ENCODE measurements at places on chromosomes 11 and 22.
A peak's percentile ranks its signal among the peaks of the same experiment; 100 is the strongest.

DNA sequence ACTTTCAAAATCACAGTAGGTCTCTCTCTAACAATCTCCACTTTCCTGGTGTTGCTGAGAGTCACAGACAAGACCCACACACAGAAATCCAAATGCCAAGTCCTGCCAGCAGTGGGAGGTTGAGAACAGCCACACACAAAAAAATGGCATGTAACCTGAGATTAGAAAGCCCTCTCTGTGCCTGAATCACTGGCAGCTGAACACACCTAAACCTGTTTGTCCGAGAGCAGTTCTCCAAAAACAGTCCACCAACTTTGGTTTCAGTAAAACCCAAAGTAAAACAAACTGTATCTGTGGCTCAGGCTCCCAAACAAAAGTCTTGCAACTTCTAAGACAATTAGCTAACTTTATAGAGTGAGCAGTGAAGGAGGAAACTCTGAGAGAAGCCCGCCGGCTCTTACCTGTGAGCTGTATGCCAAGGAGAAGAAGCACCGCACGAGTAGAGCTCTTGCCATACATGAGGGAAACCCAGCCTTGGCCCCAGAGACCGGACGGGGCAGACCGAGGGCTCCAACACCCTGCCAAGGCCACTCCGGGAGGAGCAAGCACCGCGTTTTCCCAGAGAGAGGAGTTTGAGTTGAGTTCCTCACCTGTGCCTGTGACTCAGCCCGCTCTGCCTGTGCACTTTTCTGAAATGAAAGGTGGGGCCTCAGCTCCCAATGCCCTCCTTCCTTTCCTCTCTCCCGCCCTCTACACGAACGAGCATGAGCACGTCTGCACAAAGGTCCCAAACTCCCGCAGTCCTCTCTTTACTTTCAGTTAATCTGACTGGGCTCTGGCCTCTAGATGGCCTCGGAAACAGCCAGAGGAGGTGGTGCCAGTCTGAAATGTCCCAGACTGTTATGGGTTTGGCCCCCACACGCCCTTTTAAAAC is at the start of gene MPZL2:
MPZL2 (minus strand) TSS at position 603 of the 874 bp plus-strand sequence; CDS start at position 459, 144 bp downstream.
- DNase-seq, result no peak

GRCh38 chr11:133816146-133816870 is 29.0 kb downstream of the SPATA19 start:
- no peak for DNase-seq

DNA sequence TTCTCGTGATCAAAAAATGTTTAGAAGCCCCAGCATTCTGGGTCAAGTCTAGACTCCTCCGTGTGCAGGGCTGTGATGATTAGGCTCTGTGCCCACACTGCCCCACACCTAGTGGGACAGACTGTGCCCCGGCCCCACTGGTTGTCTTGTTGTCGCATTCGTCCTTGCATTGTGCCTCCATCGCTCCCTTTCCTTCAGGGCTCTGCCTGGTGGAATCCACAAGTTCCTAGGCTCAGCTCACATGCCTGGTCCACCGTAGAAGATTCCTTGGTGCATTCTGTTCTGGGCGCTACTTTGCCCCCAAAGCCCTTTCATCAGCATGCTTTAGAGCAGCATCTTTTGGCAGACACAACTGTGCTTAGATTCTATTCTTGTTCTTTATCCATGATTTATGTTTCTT is 23.5 kb upstream of the THY1 start:
- DNase-seq, result no peak

GRCh38 chr11:115154355-115154736 is 349.9 kb downstream of the CADM1 start:
- no peak for DNase-seq

DNA sequence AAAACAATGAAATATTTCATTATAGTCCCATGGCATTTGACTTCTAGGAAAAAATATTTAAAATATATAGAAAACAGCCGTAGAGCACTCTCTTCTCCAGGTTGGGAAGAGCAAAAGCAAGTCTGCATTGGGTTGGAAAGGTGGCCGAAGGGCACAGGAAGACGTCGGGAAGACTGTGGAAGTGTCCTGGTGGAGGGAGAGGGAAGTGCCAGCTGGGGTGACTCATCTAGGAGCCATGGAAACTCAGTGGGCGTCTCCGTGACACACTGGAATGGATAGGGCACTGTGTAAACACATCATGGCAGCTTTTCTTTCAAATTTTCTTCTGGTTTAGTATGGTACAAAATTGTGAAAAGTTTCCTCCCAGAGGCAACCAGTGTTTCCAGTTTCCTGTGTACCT is 12.7 kb downstream of the GTPBP1 start:
- DNase-seq, result peak; percentile 71

- no peak for DNase-seq
These were observed 20.1 kb upstream of the MRGPRX2 start for GRCh38 chr11:19080579-19080993.

DNA sequence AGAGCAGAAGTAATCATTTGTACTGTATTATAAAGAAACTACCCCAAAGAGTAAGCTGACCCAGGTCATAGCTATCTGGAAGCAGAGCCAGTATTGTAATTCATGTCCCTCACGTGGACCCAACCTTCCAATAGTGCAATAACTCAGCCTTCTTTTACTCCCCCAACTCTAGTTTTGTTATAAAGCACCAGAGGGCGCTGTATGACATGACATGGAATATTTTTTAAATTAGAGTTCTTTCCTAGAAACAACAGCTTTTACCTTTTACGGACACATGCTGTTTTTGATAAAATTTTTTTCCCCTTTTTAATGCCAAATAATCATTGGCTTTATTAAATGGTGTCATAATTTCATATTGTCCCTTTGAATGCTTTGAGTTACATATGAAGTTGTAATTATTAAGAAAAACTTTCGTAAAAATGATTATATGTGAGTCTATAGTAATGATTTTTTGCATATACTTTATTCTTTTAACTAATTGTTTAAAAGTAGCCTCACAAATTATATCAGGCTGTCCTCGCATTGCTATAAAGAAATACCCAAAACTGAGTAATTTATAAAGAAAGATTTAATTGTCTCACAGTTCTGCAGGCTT is 76.9 kb downstream of the DKK3 start:
- DNase-seq, result peak; percentile 46

- DNase-seq, result peak; percentile 92
These were observed at the start of gene MYRF for GRCh38 chr11:61752117-61752924. TSS of gene MYRF (plus strand) at chr11:61752636. CDS start at chr11:61752745, 109 bp downstream.

All from D341Med (cell line).